ENCODE measurements at places on chromosomes 4 and X.

DNA sequence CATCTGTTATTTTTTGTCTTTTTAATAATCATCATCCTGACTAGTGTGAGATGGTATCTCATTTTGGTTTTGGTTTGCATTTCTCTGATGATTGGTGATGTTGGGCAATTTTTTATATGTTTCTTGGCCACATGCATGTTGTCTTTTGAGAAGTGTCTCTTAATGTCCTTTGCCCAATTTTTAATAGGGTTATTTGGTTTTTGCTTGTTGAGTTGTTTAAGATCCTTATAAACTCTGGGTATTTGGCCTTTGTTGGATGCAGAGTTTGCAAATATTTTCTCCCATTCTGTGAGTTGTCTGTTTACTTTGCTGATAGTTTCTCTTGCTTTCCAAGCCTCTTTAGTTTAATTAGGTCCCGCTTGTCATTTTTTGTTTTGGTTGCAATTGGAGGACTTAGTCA is 152.1 kb upstream of the MED14 start:
- DNase-seq = no peak

- no peak for DNase-seq
Observed at GRCh38 chrX:5307416-5307815, 921.3 kb downstream of the NLGN4X start.

DNA sequence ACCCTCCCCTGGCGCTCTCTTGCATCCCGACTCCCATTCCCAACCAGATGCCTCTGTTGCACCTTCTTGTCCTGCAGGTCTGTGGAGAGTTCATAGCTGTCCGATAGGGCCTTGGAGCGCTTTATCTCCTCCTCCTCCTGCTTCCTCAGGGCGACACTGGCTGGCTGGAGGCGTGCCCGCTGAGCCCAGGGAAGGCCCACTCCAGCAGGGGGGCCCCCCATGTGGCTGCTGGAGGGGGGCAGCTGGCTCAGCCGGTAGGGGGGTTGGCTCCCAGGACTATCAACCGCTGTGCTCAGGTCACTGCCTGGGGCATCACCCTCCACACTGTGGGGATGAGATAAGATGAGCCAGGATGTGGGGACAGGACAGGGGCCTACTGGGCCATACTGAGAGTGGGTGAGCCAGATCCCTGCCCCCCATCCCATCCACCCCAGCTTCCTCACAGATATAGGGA is 25.6 kb downstream of the IQSEC2 start:
- DNase-seq = no peak

DNA sequence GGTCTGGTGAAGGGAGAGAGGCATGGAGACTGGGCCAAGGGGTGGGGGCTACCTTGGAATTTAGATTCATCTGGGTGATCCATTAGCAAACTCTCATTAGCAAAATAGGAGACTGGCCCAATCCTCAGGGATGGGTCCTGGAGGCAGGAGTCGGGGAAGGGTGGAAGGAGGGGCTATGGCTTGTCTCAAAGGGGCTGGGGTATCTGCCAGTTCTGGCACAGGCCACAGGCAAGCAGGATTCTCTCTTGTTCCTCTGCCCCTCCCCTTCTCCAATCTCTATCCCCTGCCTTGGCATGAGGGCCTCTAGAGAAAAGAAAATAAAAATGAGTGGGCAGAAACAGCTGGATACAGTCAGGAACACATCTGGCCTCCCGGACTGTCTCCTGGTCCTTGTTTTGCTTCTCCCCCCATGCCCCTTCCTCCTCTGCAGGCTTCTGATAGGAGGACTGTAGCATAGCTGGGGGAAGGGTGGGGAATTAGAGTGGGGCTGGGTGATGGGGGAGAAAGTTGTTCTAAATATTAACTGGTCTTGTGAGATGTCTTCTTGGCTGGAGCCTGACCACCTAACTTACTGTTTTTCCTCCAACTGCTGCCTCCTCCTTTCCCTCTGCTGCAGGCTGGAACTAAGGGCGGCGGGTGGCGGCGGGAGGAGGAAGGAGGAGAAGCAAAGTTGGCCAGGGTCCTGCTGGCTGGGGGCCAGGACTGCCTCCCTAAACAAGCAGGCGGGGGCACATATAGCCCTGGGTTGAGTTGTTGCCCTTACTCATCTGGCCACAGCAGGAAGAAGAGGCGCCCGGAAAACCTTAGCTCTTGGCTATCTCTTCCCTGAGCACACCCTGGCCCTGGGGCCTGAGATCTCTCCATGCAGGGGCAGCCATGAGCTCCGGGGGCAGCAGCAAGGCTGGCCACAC is 53.3 kb upstream of the LAS1L start:
- no peak for DNase-seq

Data from NCI-H82 (cell line).